Activated CD8-positive, alpha-beta memory T cell treated with anti-CD3 and anti-CD28 coated beads for 4 hours (primary cell): ENCODE measurements at places on chromosomes 7 and 10.

DNA sequence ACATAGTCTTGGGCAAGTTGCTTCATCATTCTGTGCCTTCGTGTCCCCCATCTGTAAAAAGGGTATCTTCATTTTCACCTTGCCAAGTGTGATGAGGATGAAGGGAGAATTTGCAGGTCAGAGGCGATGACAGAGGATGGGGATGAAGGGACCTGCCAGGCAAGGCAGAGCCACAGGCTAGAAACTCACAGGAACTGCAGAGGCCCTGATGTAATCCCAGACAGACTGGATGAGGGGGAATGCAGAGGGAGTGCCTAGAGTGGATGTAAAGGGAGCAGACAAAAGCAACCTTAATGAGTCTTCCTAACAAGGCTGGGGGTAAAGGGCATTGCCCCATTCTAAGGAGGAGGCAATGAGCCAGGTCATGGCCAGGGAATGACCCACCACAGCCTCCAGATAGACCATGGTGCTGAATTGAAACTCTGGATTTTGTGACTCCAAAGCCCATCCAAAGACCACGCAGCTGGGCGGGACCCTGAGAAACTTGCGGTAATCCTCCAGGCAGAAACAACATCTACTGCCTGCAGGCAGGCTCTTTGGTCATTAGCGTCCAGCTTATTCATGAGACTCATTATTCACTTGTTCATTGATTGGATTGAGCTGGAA is 1.9 kb downstream of the ANTXRL start:
- DNase-seq, result no peak

- DNase-seq, result no peak
These were observed 18.9 kb upstream of the OPN4 start for GRCh38 chr10:86635402-86635801.

DNA sequence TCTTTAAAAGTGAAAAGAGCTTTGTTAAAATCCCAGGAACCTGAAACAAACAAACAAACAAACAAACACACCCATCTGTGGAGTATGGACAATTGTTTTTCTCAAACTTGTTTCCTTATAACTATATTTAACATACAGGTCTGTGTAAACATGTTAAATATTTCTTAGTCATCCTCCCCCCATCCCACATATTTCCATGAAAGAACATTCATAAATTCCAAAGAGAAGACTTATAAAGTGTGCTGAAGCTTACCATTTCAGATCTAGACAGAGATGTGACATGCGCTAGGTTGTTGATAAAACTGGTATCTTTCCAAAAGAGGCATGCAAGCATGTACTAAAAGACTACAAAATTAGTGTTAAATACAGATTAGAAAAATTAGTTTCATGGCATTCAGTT is 6.5 kb downstream of the FKBP14 start:
- no peak for DNase-seq

GRCh38 chr7:100711369-100711768 is 5.4 kb downstream of the POP7 start:
- no peak for DNase-seq

DNA sequence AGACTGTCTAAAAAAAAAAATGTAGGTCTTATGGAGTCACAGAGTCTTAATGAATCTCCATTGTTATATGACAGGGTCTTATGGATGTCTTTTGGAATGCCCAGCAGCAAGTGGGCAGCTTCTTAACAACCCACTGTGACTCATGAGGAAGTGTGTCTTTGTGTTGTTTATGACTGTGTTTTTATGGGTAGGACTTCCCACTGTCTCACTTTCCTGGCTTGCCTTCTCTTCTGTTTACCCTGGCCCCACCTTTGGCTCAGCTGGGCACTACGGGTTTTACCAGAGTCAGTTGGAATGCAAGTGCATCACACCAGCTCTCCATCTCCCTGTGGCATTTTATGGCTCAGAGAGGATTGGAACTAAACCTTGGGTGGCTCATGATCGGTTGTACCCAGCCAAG is 580.5 kb downstream of the AUTS2 start:
- no peak for DNase-seq

GRCh38 chr7:142439739-142440138 is 181.9 kb upstream of the PRSS58 start:
- no peak for DNase-seq

GRCh38 chr7:44960011-44960580 is 18.7 kb downstream of the MYO1G start:
- DNase-seq, result no peak

GRCh38 chr7:128791121-128791971 is at the start of gene CCDC136:
CCDC136 (plus strand) TSS chr7:128791968; CDS start chr7:128792412, 444 bp downstream.
- DNase-seq, result peak; percentile 55

DNA sequence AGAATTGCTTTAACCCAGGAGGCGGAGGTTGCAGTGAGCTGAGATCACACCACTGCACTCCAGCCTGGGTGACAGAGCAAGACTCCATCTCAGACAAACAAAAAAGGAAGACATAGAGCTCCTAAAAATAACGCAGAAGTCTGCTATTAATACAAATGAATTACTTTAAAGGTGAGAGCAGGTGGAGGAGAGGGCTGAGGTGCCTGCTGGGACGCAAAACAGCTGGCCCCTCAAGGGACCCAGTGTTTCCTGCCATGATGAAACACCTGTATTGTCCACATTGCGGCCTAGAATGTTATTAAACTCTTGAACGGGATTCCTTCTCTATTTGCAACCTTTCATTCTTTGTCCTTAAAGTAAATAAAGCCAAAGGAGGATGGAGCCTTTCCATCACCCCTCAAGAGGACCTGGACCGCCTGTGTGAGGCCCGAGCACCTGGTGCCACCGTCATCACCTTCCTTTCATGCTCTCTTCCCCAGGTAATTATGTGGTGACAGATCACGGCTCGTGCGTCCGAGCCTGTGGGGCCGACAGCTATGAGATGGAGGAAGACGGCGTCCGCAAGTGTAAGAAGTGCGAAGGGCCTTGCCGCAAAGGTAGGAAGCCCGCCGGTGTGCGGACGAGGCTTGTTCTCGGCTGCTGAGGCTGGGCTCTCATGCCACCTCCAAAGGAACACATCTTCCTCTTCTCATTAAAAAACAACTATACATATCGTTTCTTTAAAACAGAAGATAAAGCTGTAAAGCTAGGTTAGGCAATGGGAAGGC is 136.7 kb downstream of the EGFR start:
- DNase-seq, result no peak

- DNase-seq, result no peak
These were observed 80.8 kb downstream of the ZNF92 start for GRCh38 chr7:65454469-65454868.

- DNase-seq, result no peak
These were observed 548.0 kb upstream of the SEMA3D start for GRCh38 chr7:85734823-85735222.

DNA sequence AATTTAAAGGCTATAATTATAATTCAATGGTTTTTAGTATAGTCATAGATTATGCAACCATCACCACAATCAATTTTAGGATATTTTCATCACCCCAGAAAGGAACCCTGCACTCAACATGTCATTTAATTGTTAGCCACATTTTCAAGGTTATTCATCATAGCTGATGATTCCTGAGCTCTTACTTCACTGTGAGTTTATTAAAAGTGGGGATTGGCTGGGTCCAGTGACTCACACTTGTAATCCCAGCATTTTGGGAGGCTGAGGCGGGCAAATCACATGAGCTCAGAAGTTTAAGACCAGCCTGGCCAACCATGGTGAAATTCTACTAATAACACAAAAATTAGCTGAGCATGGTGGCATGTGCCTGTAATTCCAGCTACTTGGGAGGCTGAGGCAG is 787 bp downstream of the CCL26 start:
- no peak for DNase-seq

DNA sequence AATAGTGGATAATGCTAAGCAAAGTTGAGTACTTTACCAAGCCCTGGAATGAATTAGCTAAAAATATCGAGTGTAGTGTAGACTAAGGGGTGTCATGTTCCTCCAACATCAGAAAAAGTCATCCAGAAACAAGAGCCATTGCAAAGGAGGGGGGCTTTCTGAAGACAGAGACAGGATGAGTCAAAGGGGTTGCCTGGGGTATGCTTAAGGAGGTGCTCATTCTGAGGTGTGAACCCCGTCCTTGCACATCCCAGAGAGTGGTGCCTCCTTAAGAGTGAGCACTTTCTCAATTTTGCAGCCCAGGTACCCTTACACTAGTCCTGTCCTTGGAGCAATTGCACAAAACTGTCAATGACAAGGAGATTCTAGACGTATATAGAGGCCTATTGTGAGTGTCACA is 43.1 kb upstream of the C10orf71 start:
- no peak for DNase-seq

GRCh38 chr7:127644484-127644883 is 7.5 kb upstream of the SND1 start:
- DNase-seq, result no peak

- DNase-seq, result no peak
These were observed 287.0 kb downstream of the ZEB1 start for GRCh38 chr10:31605861-31606525.

DNA sequence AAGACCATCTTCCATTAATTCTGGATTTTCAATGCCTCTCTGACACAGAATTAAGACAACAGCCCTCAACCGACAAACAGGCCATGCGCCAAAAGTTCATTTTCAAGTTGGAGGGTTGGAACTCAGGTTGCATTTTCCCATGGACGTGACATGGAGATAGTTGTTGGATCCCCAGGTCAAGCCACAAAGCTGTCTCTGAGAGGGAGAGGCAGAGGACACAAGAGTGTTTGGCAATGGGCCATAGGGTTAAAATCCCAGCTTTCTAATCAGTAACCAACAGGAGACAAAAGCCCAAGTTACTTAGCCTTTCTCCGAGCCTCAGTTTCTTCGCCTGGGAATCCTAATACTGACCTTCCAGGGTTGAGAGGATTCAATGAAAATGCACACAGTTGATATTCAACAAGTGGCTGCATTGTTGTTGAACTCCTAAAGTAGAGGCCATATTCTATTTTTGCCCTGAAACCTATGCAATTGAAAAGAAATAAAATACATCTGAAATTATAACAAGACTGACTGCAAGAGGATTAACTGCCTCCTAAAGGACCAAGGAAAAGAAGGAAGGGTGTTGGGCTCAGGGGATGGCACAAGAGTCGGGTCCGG is 44.3 kb downstream of the SORBS1 start:
- no peak for DNase-seq

- DNase-seq, result no peak
These were observed 29.2 kb upstream of the KCNMA1 start for GRCh38 chr10:77666821-77667220.

DNA sequence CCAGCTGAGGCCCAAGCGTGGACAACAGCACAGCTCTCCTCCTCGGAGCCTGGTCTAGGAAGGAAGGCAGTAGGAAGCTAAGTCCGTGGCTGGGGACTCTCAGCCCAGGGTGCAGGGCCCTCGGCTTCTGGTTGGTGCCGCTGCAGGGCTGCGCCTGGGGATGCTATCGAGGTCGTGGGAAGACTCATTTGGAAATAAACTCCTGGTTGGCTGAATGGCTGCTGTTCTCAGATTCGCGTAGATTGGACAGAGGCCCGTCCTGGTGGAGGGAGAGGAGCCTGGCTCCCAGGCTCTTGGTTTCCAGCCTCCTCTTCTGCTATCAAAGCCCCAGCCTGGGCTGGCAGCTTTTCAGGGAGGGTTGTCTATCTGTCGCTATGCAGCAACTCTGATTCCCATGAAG is 152.6 kb upstream of the FZD8 start:
- no peak for DNase-seq

GRCh38 chr7:123537026-123537642 is 2.7 kb upstream of the IQUB start:
- no peak for DNase-seq

GRCh38 chr10:132532749-132533560 is 4.6 kb upstream of the INPP5A start:
- DNase-seq, result no peak

- DNase-seq, result no peak
These were observed 472.9 kb upstream of the COBL start for GRCh38 chr7:51789489-51789888.

DNA sequence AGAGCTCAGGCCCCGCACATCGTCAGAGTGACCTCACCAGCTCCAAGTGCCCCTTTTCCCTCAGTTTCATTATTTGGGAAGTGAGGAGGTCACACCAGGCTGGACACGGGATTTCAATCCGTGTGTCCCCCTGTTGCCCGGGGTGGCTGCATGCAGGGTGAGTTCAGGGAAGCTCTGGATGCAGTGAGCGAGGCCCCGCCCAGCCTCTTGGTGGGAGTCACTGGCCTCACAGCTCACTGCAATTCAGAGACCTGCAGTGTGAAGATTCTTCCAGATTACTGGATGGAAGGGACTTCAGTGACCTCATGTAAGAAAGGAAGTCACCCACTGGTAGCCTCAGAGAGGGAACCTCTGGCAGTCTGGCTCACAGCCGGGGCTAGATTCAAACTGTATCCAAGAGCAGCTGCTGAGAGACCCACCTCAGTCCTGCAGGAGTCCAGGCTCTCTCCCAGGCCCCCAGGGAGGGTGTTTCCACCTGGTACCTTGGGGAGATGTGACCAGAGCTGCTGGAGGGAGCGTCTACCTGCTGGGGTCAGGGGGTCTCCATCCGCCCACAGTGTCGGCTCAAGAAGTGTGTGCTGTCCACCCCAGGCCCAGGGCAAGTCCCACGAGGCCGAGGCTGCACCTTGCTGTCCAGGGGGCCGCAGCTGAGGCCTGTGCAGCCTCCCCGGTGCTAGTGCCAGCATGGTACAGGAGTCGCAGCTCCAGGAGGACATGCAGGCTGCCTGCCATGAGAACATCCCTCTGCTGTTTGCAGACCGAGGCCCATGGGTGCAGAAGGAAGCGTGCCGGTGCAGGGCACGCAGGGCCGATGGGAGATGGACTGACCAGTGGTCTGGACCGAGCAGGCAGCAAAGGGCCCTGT is 54.4 kb downstream of the MGMT start:
- no peak for DNase-seq
